ENCODE measurements at places on chromosomes 3 and 15. TPM values are rescaled to one million over a fixed set of nuclear protein-coding genes. Genes with fewer than 3 reads are reported as not detected.

DNA sequence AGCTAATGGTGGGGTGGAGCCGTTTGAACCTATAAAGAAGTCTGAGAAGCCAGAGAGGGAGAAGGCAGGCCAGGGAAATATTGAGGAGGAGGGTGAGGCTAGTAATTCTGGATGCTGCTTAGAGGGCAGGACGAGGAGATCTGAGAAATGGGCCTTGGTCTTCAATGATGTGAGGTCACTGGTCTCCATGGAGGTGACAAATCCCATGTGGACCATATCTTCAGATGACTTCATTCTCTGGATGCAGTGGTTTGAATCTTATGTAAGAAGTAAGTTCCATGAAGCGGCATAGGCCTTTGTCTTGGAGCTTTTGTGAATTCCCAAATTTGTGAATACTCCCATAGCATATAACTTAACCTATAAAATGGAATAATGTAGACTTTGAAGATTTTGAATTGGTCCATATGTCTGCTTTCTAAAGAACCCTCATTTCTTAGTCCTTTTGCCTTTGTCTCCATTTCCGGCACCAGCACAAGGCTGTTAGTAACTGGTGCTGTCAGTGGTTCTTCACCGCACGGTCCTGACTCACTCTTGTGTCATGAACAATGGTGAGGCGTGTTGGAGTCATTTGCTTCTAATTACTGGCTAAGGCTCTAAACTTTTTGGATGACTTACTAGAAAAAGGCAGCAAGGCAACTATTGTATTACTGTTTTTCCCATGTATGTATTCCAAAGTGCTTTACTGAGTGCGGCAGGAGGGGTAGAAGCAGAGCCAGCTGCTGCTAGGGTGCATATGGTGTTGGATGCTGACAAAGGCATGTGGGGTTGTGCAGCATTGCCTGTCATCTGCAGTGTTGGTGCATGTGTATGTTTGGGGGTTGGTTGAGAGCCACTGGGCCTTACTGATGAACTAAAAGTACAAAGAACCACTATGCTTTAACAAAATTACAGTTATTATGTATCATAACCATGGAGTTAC is 279.3 kb upstream of the C2CD4B start:
- no peak for DNase-seq

The NSMCE3 gene
- 28.0 TPM for total RNA-seq

- no peak for DNase-seq
Observed at GRCh38 chr3:122190525-122190924, 7.1 kb downstream of the CASR start.

GRCh38 chr3:114108137-114108536 is 51.6 kb downstream of the QTRT2 start:
- DNase-seq = no peak

DNA sequence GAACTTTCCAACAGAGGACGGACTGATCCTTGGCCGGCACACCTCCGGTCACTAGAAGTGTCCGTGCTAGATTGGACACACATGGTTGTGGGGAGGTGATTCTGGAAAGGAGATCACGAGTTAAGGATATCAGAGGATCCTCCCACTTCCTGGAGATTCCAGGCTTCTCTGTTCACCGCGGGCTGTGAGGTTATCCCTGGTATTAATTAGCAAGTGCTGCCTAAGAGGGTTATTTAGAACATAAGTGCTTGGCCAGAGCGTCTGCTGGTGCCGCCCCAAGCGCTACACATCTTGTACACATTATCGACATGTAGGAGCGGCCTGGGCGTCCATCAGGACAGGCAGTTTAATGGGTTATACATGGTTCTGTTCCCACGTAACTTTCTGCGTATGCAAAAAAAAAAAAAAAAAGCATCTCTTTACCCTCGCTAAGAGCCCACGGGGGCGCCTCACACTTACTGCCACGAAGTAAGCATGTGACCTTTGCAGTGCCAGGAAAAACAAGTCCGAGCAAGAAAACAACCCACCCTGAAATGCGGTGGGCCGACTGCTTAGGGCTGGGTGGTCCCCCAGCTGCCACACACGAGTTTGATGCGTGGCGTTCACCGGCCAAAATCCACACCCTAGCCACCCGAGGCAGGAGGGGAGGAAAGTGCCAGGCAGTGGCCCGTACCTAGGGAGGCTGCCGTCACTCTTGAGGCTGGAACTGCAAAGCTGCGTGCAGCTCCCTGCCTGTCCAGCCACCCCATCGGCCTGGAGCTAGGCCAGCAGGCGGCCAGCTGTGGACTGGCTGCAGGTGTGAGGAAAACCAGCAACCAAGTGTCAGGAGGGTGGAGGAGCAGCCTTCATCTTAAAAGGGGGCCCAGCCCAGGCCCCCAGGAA is 78.0 kb downstream of the CPN2 start:
- no peak for DNase-seq

The DGKG gene
- 0.63 TPM for total RNA-seq

The TRPM1 gene
- total RNA-seq = not detected

DNA sequence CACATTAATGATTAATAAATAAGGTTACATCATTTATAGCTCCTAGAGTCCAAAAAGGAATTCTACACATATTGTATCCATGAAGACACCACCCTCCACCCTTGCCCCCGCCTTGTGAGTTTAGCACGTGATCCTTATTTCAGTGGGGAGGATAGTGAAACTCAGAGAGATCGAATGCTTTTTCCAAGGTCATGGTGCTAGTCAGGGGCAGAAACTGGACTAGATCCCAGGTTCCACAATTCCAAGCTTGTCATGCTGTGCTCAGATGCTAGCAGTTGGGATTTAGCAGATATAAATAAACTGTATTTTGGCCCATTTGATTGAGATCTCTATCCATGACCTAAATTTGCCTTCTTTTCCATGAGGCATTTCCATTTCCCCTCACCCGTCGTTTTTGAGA is 227.4 kb upstream of the THRB start:
- DNase-seq = no peak

DNA sequence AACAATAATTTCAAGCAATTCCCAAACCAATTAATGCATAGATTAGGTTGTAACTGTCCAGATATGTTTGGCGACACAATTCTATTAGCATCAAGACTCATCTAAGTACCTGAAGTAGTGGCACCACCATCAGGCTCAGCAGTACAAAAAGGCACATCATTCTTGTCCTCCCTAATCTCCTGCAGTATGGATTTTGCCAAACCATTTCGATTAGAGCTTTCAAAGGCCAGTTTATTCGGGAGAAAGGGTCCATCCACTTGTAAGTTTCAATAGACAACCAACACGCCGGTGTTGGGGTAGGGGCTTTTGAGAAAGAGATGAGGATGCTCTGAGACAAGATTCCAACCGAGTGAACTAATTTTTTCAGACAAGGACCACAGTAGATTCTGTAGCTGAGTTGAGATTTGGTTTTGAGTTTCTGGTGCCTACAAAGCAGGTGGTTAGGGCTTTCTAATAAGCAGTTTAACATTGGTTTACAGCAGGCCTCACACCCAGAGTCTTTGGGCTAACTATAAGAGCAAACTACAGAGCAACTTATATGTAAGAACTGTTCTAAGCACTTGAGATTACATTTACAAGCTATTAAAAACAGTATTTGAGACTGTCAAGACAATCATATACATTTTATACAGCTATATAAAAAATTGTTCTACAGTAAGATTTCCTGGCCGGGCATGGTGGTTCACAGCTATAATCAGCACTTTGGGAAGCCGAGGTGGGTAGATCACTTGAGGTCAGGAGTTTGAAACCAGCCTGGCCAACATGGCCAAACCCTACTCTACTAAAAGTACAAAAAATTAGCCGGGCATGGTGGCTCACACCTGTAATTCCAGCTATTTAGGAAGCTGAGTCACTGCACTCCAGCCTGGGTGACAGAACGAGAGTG is 4.5 kb downstream of the RPL22L1 start:
- no peak for DNase-seq

The CHRNA3 gene
- not detected for total RNA-seq

The EPHA3 gene
- total RNA-seq = not detected

The RHOV gene
- not detected for total RNA-seq

DNA sequence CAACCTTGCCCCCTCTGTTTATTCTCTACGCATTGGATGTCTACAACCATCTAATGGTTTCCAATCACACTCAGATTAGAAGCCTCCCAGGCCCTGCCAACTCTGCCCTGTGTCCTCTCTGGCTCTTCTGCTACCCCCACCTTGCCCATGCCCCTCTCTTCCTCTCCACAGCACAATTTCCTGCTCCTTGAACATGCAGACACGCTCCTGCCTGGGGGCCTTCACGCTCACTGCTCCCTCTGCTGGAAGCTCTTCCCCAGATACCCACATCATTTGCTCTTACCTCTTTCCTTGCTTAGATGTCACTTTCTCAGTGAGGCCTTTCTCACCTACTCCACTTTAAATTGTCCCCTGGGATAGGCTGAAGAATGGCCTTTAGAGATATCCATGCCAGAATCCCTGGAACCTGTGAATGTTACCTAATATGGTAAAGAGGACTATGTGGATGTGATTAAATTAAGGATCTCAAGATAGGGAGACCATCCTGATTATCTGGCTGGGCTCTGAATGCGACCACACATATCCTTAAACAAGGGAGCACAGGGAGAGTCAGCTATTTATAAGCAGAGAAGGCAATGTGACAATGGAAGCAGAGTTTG is 9.9 kb downstream of the KY start:
- peak; percentile 22 for DNase-seq

- no peak for DNase-seq
Observed at GRCh38 chr3:197417441-197417840, 119.0 kb upstream of the DLG1 start.

DNA sequence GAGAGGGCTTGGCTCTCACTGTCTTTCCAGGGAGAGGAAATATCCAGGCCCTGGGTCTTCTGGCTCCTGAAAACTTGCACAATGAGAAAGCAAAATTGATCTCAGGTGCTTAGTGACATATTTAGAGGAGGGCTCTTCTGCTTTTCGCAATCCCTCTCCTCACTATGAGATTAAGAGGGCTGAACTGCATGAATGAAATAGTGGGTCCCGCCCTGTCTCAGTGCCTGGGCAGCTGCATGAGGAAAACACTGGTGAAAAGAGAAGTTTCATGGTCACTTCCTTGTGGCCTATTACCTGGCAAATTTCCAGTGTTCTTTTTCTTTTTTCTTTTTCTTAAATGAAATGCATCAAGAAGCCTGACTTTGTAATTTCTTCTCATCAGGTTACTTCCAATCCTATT is 73.5 kb downstream of the TRAK1 start:
- DNase-seq = no peak

- DNase-seq = no peak
Observed at GRCh38 chr3:20405744-20406143, 219.7 kb upstream of the SGO1 start.

- DNase-seq = no peak
Observed at GRCh38 chr15:84598993-84599392, 1.8 kb upstream of the ZSCAN2 start.

GRCh38 chr3:61357902-61358301 is 106.7 kb upstream of the FHIT start:
- DNase-seq = no peak

DNA sequence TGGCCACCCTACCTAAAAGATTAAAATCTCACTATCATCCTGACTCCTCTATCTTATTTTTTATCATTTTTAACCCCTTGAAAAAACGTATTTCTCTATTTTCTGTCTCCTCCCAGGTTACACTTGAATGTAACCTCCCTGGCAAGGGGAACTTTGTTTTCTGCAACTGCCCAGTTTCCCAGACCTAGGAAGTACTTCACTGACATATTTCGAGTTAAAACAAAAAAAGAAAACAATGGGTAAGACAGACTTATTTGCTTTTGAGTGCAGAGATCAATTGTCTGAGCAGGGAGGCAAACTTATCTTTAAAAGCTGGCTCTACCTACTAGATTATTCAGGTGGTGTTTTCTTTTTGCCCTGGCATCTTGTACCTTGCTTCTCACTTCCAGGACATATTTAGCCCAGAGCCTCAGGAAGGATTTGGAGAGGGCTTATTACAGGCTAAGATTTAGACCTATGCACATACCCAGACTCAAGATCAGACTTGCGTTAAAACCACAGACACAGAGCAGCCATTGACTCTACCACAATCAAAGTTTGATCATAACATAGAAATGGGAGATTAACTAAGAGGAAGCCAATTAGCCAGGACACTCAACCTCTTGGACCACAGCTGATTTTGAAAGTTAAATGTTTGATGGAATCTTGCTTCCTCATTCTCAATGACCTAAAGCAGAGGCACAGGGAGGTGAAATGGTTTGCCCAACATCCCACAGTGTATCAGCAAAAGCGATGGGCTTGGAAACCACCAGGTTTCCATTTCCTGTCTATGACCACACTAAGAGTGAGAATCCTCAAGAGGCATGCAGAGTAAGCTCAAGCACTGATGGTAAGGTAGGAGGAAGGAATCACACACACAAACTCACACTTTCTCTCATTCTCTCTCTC is 169.5 kb upstream of the THBS1 start:
- no peak for DNase-seq

The GRM7 gene
- total RNA-seq = not detected

The GRIP2 gene
- not detected for total RNA-seq

DNA sequence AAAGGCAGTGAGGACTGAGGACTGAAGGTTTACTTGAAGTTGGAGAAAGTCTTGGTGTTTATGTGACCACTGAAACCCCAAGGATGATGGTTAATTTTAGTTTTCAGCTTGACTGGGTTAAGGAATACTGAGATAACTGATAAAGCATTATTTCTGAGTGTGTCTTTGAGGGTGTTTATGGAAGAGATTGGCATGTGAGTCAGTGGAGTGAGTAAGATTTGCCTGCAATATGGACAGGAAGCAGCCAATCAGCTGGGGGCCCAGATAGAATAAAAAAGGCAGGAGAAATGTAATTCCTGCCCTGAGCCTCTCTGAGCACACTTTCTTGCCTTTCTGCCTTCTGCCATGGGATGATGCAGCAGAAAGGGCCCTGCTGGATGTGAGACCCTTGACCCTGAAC is 92.4 kb downstream of the KBTBD8 start:
- no peak for DNase-seq

The DUOX2 gene
- total RNA-seq = not detected

DNA sequence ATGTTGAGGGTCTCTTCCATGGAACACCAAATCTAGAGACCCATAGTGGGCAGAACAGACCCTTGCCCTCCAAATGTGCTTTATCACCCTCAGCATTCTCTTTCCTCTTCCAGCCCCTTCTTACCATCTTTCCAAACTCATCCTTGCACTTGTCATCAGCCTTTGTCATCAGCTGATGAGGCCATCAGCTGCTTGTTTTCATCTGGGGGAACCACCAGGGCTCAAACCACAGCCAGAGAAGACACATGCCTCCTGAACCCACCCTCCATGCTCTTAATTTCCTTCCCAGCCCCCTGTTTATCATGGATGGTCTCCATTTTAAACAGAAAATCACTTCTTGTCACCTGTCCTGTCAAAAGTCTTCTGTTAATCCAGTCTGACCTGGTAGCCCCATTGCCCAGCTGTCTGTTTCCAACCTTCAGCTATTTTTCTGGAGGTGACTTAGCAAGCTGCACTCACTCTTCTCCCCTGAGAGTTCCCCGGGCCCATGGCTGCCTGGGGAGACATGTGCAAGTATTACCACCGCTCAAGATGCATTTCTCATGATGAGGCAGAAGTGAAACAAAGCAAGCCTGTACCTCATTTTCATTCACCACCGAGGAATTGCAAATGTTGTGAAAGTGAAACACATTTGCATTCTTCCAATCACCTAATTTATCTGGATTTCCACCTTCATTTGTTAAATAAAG is 14.7 kb upstream of the SYNM start:
- DNase-seq = peak; percentile 5
